Activated naive CD8-positive, alpha-beta T cell treated with anti-CD3 and anti-CD28 coated beads, Interleukin-2, amount 50 U/mL, for 24 hours (primary cell): ENCODE measurements at places on chromosomes 3 and 15.

DNA sequence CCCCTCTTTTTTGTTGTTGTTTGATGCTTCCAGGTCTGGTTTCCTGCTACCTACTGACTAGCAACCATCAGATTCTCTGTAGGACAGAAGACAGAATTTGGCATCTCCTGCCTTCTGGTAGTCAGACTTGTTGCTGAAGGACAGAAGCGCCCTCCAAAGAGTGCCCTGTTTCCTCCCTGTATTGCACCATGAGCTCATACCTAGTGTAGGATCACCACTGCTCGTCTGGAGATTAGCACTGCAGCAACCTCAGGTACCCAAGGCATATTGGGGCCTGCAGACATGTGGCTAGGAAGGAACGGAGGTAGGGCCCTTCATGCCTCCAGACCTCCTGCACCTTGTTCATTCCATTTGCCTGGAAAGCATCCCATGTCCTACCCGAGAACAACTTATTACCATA is 78.1 kb downstream of the NPTN start:
- H3K36me3 ChIP-seq: peaks cover 10% of the 10 kb centered on the region
- H3K27me3 ChIP-seq: no peaks in the 10 kb centered on the region
- DNase-seq: no peak
- no peak overlapping the region for H3K4me3 ChIP-seq

DNA sequence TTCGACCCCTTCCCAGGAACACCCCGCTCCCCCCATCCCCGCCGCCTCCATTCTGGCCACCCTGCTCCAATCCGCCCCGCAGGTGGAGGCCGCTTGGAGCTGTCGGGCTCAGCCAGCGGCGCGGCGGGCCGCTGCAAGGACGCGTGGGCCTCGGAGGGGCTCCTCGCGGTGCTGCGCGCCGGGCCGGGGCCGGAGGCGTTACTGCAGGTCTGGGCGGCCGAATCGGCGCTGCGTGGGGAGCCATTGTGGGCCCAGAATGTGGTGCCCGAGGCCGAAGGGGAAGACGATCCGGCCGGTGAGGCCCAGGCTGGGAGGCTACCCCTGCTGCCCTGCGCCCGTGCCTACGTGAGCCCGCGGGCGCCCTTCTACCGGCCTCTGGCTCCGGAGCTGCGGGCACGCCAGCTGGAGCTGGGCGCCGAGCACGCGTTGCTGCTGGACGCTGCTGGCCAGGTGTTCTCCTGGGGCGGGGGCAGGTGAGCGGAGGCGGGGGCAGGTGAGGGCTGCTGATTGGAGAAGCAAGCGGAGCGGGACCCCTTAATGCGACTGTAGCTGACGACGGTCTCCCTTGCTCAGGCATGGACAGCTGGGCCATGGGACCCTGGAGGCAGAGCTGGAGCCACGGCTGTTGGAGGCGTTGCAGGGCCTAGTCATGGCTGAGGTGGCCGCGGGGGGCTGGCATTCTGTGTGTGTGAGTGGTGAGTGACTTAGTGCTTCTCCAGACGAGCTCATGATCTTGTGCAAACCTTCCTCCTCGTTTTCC is 2.5 kb downstream of the RCCD1 start:
- no peak for DNase-seq
- H3K27me3 ChIP-seq: no peaks in the 10 kb centered on the region
- H3K4me1 ChIP-seq: peaks cover 22% of the 10 kb centered on the region
- no peak overlapping the region for H3K27ac ChIP-seq
- peak overlapping the region; percentile 84 for H3K4me3 ChIP-seq

- H3K27me3 ChIP-seq: peaks cover 2% of the 10 kb centered on the region
- no peak overlapping the region for H3K27ac ChIP-seq
- DNase-seq: no peak
- peaks cover 32% of the 10 kb centered on the region for H3K4me1 ChIP-seq
- no peaks in the 10 kb centered on the region for H3K36me3 ChIP-seq
Observed at GRCh38 chr3:150699068-150699639, 4.6 kb downstream of the ERICH6 start.

GRCh38 chr3:157174290-157174648 is 14.3 kb upstream of the CCNL1 start:
- H3K27ac ChIP-seq: peak overlapping the region; percentile 98
- peaks cover 34% of the 10 kb centered on the region for H3K4me1 ChIP-seq
- H3K36me3 ChIP-seq: peaks cover 12% of the 10 kb centered on the region
- no peaks in the 10 kb centered on the region for H3K27me3 ChIP-seq

DNA sequence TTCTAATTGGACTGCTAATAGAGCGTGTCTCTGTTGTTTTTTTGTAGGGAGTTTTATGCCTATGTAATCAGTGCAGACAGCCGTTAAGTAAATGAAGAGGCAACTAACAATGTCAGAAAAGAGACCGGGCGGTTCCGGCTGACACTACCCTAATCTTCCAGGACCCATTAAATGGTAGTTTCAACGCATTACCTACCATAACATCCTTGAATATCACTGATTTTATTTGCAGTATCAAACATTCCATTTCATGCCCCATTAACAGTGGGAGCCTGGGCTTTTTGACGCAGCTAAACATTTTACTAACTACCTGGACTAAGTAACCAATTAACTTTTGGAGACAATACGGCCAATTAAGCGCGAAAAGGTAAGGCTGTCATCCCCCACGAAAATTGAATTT is 832.9 kb upstream of the NR2F2 start:
- DNase-seq: no peak
- H3K27me3 ChIP-seq: peaks cover 2% of the 10 kb centered on the region
- no peak overlapping the region for H3K27ac ChIP-seq
- peaks cover 1% of the 10 kb centered on the region for H3K36me3 ChIP-seq
- no peak overlapping the region for H3K4me3 ChIP-seq
- peaks cover 7% of the 10 kb centered on the region for H3K4me1 ChIP-seq

DNA sequence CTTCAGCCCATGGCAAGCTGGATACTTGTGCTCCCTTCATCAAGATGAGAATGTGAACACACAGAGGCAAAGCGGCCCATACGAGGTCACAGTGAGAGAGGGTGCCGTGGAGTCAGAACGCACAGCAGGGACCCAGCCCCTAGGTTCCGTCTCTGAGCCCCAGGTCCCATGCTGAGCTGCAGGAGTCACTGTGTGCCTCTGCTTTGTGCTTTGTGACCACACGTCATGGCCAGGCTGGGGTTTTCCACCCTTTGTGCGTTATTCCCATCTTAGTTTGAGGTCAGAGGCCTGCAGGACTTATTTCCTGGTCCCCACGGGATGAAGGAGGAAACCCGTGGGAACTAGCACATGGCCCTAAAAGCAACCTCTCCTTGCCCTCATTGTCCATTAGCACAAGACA is 140.3 kb downstream of the TJP1 start:
- H3K4me1 ChIP-seq: no peaks in the 10 kb centered on the region
- no peaks in the 10 kb centered on the region for H3K36me3 ChIP-seq
- H3K27me3 ChIP-seq: peaks cover 17% of the 10 kb centered on the region
- H3K27ac ChIP-seq: no peak overlapping the region
- DNase-seq: no peak

GRCh38 chr3:183493296-183494045 is 62.0 kb downstream of the KLHL6 start:
- H3K4me1 ChIP-seq: peaks cover 3% of the 10 kb centered on the region
- H3K4me3 ChIP-seq: no peak overlapping the region
- no peak overlapping the region for H3K27ac ChIP-seq
- peaks cover 42% of the 10 kb centered on the region for H3K36me3 ChIP-seq
- no peaks in the 10 kb centered on the region for H3K27me3 ChIP-seq

- DNase-seq: no peak
- no peak overlapping the region for H3K4me3 ChIP-seq
- H3K4me1 ChIP-seq: no peaks in the 10 kb centered on the region
- H3K36me3 ChIP-seq: peaks cover 2% of the 10 kb centered on the region
- H3K27me3 ChIP-seq: peaks cover 9% of the 10 kb centered on the region
Observed at GRCh38 chr15:25954398-25954797, 91.3 kb upstream of the ATP10A start.

DNA sequence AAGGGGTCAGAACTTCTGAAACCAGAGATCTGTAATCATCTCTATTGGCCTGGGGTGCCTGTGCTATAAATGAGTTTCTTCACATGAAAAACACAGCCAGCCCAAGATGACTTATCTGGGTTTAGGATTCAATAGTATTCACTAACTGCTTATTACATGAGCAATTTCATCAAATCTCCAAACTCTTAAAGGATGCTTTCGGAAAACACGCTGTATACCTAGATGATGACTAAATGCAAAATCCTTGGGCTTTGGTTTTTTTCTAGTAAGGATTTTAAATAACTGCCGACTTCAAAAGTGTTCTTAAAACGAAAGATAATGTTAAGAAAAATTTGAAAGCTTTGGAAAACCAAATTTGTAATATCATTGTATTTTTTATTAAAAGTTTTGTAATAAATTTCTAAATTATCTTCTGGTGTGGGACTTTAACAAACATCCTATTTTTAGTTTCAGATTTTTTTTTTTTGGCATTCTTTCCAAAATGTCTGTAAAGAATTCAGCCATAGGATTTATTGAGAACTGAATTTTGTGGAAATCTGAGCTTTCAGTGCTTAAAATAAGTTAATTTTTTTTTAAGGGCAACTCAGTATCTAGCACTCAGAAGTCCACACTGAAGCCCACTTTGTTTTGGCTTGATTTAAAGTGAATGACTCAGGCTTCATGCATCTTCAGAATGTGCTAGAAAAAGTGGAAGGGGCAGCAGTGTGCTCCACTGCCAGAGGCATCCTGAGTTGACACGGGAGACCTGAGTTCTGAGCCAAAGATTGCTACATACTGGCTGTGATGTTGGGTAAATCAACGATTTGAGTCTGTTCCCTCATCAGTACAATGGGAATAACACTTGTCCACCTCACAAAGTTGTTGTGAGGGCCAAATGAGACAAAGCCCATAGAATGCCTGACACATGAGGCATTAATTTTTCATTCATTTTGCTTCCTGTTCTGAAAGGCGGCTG is 18.7 kb downstream of the TMEM43 start:
- no peak overlapping the region for H3K4me3 ChIP-seq
- peaks cover 19% of the 10 kb centered on the region for H3K36me3 ChIP-seq
- peaks cover 50% of the 10 kb centered on the region for H3K4me1 ChIP-seq
- no peak for DNase-seq
- H3K27me3 ChIP-seq: no peaks in the 10 kb centered on the region
- H3K27ac ChIP-seq: peak overlapping the region; percentile 88

DNA sequence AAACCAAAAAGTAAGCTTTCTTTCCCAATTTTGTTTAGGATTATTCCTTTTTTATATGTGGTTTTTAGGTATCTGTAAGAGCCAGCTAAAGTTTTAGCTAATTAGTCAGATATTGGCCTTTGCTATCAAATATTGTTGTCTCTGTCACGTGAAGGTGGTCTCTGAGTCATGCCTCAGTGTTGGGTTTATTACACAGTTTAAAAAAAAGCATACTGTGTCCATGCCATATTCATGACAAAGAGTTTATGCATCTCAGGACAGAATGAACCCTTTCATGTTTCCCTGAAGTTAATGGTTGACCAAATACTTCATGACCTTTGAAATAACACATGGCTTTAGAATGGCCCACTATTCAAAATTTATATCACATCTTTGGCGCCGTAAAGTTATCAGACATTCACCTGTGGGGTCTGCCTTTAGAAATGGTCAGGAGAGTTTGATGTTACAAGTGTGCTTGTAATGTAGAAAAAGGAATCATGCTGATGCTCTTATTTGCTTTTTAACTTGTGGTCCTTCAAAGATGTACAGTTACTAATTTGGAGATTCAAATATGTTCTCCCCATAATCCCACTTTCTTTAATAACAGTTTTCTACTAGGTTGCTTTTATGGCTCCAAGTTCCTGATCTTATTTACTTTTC is 101.5 kb downstream of the MYRIP start:
- H3K4me1 ChIP-seq: no peaks in the 10 kb centered on the region
- DNase-seq: no peak
- H3K27ac ChIP-seq: no peak overlapping the region
- peaks cover 2% of the 10 kb centered on the region for H3K27me3 ChIP-seq

DNA sequence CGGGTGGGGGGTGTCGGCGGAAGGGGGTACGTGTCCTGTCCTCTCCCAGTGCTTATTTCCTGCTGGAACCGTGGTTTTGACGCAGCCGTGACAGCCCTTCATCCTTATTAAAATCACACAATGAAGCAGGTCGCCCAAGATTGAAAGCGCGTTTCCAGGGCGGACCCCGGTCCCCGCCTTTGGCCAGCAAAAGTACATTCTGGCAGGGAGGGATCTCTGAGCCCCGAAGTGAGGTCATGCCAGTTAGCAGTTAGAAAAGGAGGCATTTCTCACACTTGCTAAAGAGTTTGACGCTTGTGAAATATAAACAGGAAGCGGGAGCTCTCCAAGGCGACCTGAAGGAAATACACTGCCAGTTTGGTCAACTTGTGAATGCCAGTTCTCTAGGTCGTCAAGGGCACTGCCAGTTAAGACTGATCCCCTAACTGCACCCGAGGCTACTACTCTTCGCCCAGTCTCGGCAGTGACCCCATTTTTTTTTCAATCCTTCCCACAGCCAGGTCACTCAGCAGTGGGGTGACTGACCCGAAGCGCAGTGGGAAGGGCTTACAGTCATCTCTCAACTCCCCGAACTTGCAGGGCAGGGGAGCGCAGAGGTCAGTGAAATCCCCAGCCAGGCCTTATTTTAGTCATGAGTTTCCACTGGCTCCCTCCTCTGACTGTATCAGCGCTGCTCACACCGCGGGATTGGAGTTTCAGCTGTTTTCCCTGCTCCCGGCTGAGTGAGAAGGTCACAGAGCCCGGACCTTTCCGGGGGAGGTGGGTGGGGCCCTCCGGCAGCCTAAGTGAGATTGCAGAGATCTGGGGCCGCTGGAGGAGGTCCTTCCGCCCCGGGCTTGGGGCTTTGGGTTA is 2.0 kb upstream of the BHLHE40 start:
- H3K36me3 ChIP-seq: peaks cover 30% of the 10 kb centered on the region
- no peaks in the 10 kb centered on the region for H3K27me3 ChIP-seq
- H3K4me1 ChIP-seq: peaks cover 51% of the 10 kb centered on the region
- H3K27ac ChIP-seq: peak overlapping the region; percentile 97

- no peak overlapping the region for H3K27ac ChIP-seq
- H3K27me3 ChIP-seq: no peaks in the 10 kb centered on the region
- no peak for DNase-seq
- H3K4me1 ChIP-seq: no peaks in the 10 kb centered on the region
- H3K4me3 ChIP-seq: no peak overlapping the region
Observed at GRCh38 chr3:86929046-86929445, 61.9 kb downstream of the VGLL3 start.
